H4 (cell line): ENCODE measurements at places on chromosomes 2 and 18. TPM values are rescaled to one million over a fixed set of nuclear protein-coding genes. Genes with fewer than 3 reads are reported as not detected.

DNA sequence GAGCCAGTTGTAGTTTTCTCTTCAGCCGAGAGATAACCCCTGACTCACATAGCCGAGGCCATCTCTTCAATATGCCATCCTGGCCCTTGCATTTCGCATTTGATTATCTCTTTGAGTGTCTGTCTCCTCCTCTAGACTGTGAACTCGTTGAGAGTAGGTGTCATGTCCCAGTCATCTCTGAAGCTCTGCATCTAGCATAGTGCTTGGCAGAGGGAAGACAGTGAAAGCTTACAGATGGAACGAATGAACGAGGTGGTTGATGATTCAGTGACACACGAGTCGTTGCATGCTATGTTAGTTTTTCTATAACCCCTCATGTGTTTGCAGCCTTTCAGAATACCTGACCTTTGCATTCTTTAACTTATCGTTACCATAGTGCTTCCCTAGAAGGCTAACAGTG is 59.9 kb upstream of the CYRIA start:
- no peak for DNase-seq

DNA sequence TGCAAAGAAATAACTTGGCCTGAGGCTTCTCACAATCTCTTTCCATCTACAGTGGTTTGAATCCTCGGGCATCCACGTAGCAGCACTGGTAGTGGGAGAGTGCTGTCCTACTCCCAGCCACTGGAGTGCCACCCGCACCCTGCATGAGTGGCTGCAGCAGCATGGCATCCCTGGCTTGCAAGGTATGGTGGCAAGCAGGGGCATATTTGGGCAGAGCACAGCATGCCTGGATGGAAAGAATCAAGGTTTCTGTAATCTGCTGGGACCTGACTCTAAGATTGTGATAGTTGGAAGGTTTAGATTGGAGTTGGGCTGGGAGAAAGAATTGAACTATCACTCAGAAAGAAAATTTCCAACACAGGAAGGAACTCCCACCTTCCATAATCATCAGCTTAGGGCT is 4.0 kb downstream of the CAD start:
- DNase-seq: no peak

GRCh38 chr2:112181571-112182290 is 43.5 kb downstream of the FBLN7 start:
- DNase-seq: no peak

DNA sequence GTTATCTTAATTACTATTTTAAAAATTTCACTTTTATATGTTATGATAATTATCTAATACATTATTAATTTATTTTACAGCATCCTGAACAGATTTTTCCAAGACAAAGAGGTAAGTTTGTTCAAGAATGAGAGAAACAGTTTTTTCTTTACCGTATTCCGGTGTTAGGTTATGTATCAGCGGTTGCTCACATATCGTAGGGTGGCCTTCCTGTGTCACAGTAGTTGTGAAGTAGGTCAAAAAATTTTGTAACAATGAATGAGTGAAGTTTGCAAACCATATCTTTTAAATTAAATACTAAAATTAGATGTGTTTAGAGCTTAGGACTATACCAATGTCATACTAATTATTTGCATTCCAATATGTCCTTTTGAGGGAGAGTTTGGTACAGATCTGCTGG is 33.5 kb downstream of the MRPS9 start:
- DNase-seq: no peak

Gene FBXO48
- total RNA-seq: 0.31 and 0.72 TPM in 2 replicates

DNA sequence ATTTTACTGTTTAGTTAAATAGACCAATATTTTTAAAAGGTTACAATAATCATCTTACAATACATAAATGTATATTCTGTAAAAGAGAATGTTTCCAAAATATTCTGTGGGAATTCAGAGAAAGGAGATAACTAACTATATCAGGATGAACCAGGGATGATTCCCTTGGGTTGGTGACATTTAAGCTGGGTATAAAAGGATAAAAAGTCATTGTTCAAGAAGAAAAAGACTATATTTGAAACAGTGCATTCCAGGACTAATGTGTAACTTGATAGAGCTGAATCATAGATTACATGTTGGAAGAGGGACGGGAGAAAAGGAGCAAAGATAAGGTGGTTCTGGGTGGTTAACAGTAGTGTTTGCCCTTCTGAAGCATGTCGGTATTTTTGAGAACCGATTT is 10.1 kb downstream of the RASGRP3 start:
- no peak for DNase-seq
